DMS53 (cell line): ENCODE measurements at places on chromosomes 6 and 20.

DNA sequence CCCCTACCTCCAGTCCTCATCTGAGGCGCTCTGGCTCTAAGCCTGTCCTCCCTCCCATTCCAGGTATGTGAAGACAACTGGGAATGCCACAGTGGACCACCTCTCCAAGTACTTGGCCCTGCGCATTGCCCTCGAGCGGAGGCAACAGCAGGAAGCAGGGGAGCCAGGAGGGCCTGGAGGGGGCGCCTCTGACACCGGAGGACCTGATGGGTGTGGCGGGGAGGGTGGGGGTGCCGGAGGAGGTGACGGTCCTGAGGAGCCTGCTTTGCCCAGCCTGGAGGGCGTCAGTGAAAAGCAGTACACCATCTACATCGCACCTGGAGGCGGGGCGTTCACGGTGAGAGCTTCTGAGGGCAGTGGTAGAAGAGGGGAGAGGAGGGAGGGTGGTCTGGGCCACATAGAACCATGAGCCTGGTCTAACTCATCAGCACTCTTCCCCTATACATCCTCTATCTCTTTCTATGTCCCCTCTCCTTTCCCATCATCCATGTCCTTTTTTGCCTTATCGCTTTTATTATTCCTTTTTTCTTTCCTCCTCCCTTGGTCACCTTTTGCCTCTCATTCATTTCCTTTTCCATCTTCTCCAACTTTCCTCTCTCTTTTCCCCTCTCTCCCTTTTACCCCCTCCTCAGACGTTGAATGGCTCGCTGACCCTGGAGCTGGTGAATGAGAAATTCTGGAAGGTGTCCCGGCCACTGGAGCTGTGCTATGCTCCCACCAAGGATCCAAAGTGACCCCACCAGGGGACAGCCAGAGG lies 3.5 kb downstream of the RING1 start:
- no peak for DNase-seq

DNA sequence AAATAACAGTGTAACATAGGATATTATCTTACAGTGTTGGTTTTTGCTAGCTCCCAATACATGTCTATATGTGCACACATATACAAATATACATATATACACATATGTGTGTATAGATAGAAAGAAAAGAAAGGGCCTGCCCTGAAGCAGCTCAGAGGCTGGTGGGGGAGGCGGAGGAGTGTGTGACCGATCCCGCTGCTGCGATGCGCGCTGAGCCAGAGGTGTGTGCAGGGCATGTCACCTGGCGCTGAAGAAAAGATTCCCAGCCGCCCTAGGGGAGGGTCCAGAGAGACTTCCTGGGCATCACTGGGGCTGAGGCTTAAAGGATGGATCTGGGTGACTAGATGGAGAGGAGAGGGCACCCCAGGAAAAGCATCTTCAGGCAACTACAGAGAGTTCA lies 110.2 kb downstream of the FAM50B start:
- no peak for DNase-seq

DNA sequence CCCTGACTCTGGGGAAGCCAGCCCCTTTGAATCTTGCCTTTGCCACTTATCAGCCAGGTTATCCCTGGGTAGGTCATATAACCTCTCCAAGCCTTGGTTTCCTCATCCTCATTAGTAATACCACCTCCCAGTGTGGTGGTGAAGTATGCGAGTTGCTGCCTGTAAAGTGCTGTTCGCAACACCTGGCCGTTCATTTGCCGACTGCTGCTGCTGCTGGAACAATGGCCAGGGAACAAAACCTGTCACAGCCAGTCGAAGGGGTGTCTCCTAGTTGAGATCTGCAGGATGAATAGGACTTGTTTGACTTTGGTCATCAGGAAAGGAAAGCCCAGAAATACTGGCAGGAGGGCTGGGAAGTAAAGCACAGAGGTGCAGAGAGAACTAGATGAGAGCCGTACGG lies 6.1 kb downstream of the MANBAL start:
- DNase-seq, result peak; percentile 97

GRCh38 chr20:47795214-47795907 lies 10.1 kb upstream of the SULF2 start:
- no peak for DNase-seq

- no peak for DNase-seq
Observed at GRCh38 chr20:51600950-51601349, 58.4 kb upstream of the NFATC2 start.

DNA sequence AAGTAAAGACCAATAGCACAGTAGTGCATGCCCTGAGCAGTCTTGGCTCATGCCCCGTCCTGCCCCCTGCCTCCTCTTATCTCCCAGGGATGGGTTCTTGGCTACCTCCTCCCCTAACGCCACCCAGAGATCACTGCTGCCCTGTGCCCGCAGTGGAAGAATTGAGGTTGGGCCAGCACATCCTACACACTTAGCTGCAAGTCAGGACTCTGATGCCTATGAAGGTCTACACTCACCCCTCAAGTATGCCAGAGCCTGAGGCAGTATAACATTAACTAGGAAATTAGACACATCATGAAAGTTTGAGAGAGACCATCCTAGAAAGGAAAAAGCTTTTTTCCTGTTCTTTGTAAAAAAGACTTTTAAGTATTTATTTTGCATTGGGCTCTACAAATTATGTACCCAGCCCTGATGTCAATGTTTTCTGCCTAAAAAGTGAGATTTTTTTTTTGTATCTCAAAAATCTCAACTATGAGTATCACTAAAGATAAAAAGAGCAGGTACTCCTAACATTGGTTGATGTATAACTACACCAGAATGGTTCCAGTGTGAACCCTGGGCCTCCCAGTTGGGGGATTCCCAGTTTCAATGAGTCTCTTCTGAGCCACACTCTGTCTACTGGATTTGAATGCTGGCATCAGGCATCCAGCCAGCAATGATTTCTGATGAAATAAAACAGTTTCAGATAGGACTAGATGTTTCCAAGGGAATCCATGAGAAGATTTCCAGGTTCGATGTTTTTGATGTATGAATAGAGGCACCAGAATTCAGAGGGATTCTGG lies 115.4 kb downstream of the ISM1 start:
- no peak for DNase-seq

DNA sequence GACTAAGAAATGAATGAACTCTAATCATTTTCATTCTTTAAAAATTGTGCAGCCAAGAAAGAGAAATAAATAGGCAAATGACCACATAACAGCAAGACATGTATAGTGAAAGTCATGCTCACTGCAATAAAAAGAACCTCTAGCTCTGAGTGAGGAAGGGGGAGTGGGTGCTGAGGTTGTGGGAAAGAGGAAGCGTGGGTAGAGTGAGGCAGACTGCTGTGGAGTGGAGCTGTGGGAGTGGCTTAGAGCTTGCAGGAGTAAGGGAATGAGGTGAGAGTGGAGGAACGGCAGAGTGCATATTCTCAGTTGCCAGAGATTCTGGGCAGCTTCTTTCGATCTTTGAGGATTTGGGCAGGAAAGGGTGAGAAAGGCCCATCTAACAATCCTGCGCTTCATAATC lies 10.4 kb downstream of the DEFB129 start:
- no peak for DNase-seq

GRCh38 chr6:16491666-16492313 lies 253.4 kb downstream of the GMPR start:
- DNase-seq, result no peak

DNA sequence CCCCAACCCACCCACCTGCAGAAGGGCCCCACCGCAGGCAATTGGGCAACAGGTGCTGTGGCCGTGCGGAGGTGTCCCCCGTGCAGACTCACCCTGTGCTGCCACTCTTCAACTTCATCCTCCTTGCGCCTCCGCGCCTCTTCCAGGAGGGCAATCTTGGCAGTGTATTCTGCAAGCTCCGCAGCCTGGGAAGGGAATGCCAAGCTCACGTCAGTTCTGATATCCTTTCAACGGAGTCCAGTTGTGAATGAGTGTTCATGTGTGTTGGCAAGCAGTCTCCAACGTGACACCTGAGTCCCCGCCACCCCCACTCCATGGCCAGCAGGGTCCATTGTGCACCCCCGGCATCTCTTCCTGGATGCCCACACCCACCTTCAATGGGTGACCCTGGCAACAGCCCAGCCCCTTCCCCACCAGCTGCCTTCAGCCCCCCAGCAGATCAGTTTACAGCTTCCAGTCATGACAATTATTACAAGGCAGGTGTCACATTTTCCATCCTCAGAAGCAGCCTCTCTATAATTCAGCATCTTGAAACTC lies 49.9 kb downstream of the EZR start:
- no peak for DNase-seq

- peak; percentile 79 for DNase-seq
Observed at GRCh38 chr6:148179786-148180185, 162.9 kb upstream of the SASH1 start.

- DNase-seq, result no peak
Observed at GRCh38 chr20:1324598-1325172, 4.3 kb downstream of the SDCBP2 start.

GRCh38 chr6:112145080-112145573 lies 57.7 kb downstream of the FAM229B start:
- DNase-seq, result peak; percentile 82
